Inflammatory macrophage (primary cell): ENCODE measurements at places on chromosomes 12 and 14.

- DNase-seq: no peak
These were observed 21.0 kb downstream of the ANKLE2 start for GRCh38 chr12:132740652-132741051.

DNA sequence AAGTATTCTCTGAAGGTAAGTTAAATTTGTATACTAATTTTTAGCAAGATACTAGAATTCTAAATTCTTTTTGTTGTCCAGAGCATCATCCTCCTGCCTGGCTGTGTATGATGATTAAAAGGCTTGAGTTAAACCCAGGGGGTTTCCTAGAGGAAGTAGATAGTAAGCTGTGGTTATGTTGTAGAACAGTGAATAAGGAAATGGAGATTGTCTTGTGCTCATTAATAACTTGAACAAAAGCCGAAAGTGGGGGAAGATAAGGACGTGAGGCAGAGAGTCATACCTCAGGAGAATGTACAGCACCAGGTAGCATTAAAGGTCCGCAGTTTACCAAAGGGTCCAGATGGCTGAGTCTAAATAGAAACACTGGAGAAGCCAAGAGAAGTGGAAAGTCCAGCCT is 42.0 kb downstream of the CKB start:
- peak; percentile 64 for DNase-seq

DNA sequence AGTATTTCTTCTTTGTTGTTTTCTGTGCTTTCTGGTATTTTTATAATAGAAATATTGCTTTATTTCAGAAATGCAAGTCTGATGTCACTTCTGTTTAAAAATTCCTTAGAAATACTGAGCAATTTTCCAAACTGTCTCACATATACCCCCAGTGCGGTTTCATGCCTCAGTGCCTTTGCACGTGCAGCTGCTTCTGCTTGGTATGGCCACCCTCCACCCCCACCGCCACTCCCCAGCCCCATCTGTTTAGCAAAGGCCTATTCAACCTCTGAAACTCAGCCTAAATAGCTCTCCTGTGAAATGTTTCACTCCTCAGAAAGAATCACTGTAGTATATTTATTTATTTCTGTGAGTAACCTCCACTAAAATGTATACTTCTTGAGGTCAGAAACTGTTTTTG is 52.3 kb downstream of the PPM1H start:
- DNase-seq: no peak

DNA sequence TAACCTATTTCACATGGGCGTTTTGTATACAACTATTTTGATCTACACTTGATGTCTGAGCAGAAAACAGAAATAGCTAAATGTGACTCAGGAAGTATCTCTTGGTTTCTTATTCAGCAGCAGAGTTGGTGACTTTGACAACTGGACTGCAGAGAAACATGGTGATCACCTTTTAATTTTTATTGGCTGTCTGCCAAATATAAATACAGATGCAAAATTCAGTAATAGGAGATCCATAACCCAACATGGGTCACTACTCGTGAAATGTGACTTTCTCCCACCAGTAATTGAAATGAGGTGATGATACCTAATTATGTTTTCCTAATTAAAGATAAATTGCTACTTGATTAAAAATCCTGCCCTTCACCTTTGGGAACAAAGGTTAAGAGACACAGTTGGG is 487.1 kb downstream of the NELL2 start:
- no peak for DNase-seq

DNA sequence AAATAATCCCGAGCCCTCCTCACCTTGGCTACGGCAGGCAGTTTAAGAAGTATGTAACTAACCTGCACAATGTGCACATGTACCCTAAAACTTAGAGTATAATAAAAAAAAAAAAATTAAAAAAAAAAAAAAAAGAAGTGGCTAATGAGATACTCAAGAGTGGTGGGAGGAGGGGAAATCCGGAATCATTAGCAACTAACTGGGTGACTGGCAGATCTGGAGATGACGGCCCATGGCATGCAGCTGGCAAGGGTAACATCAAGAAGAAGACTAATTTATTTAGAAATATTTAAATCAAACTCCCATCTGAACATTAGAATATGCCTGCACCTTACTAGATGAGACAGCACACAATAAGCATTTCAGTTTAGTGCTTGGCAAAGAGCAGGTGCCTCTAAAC is 52.3 kb upstream of the TMCC3 start:
- DNase-seq: no peak

GRCh38 chr12:115817389-115817788 is 460.1 kb downstream of the MED13L start:
- no peak for DNase-seq
